ENCODE measurements at places on chromosomes 13 and 19.

- no peak for DNase-seq
Measured at GRCh38 chr19:2309734-2310362, 1.9 kb upstream of the LINGO3 start.

- DNase-seq: no peak
Measured at GRCh38 chr19:461721-462551, 1.1 kb upstream of the SHC2 start.

- no peak for DNase-seq
Measured at GRCh38 chr13:36418022-36418805, 14.1 kb upstream of the CCNA1 start.

DNA sequence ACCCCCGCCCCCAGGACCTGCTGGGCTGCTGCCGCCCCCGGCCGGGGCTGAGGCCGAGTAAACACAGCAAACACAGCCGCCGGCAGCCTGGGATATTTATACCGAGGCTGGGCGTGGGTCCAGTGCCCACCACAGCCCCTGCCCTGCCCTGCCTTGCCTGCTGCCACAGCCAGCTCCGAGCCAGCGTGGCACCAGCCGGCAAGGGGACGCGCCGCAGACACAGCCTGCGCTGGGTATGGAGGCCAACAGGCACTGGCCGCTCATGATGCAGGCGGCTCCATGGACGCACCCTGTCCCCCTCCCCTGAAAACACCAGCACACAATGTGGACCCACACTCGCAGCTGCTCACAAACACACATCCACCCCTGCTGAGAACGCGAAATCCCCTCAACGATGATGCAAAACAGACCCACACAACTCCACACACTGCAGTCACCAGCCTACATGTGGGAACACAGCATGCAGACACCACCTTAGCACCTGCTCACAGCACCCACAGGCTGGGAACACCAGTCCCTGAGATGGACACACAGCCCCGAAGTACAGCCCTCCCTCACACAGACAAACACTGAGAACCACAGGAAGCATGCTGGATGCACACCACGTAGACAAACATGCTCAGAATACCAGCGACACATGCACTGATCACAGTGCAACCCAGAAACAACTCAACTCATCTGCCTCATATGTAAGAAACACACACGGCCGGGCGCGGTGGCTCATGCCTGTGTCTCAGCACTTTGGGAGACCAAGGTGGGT, 16.2 kb downstream of the CCDC97 start:
- DNase-seq: no peak

- DNase-seq: peak; percentile 27
Measured at GRCh38 chr19:1206864-1207450, 1.4 kb downstream of the STK11 start.

- DNase-seq: no peak
Measured at GRCh38 chr13:43764349-43764748, 22.4 kb downstream of the ENOX1 start.

- peak; percentile 96 for DNase-seq
Measured at GRCh38 chr19:46860125-46860845, 512 bp upstream of the ARHGAP35 start.

DNA sequence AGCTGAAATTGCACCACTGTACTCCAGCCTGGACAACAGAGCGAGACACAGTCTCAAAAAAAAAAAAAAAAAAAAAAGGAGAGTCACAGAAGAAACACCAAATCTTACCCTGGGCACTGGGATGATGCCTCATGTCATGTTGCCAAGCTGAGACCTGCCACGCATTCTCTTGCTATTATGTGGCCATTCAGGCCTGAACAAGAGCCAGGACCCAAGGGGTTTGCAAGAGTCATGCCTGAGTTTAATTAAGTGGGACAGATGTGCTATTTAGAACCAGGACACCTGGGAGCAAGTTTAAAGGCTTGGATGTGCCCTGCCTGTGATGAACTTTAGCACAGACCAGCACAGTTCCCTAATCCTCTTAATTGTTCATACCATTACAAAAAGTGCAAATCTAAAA, 9.8 kb downstream of the PNMA8A start:
- no peak for DNase-seq

- DNase-seq: peak; percentile 73
Measured at GRCh38 chr19:46990991-46991676, 28.5 kb upstream of the NPAS1 start.

Data from stimulated activated CD4-positive, alpha-beta T cell treated with anti-CD3 and anti-CD28 coated beads, Interleukin-4, amount 100 ng/mL, for 24 hours (primary cell).